ENCODE measurements at places on chromosomes 4 and X.

- DNase-seq: no peak
Measured at GRCh38 chr4:100188829-100189228, 1.4 kb downstream of the DDIT4L start.

GRCh38 chr4:13766761-13767540 is 139.4 kb upstream of the BOD1L1 start:
- DNase-seq: no peak

- DNase-seq: no peak
Measured at GRCh38 chr4:16136311-16136710, 52.5 kb upstream of the PROM1 start.

- no peak for DNase-seq
Measured at GRCh38 chr4:141389649-141390048, 169.0 kb downstream of the ZNF330 start.

DNA sequence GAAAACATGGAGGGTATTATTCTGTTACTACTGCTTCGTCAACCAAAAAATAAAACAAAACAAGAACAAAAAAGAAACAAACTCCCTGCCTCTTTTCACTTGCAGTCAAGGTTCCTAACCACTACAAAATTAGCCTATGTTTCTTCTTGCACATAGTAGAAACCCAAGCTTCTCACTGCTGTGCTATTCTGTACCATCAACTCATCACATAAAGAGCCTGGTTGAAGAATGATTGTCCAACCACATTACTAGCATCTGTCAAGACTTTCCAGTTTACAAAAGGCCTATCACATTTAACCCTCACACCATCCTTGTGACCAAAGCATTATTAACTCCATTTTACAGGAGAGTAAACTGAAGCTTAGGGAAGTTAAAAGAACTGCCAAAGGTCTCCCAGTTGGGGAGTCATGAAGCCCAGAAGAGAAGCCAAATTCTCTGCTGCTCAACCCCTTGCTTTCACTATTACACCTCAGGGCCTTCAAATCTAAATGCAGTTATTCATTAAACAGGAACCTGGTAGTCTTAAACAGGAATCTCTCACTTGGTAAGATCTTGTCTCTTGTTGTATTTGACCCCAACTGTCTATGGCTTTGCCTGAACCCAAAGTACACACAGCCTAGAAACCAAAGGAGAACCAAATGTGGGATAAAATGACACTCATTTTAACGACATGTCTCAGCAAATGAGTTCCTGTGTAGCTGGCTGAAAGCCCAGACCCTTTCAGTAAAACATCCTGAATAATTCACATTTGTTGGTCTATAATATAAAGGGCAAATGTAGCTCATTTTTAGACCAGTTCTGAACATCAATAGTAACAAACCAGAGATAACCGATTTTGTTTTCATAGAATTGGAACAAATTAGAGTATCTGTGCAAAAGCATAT is 8.6 kb downstream of the F9 start:
- DNase-seq: no peak

DNA sequence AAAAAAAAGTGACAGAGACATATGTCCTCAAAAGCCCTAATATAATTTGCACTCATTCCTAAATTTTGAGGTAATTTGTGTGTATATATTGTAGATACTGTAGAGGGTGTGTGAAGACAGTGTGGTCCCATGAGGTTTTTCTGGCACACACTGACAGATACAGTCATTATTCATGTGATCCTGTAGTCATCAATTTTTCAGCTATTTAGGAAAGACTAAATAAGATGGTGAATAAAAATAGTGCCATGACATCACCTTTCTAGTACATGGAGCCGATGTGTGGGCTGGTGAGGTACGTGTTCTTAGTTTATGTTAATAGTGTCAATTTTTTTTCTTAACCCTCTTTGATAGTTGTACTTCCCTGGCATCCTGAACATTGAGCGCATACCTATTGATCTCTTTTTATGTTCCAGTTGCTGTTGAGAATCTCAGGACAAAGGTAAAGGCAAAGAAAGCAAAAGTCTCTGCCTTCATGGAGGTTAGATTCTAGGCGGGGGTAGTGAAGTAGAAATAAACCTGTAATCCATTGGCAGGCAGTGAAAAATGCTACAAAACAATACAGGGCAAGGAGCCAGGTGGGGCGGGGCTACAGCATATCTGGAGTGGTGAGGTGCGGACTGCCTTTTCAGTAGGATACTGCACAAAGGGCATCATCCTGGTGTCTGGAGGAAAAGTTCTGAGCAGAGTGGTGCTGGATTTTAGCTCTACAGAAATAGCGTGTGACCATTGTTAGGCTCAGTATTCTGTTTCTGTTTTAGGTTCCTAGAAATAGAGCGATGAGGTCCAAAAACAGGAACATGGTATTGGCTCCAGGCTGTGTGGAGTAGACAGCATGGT is 93.8 kb downstream of the ARHGAP10 start:
- no peak for DNase-seq

GRCh38 chrX:120334151-120334550 is 22.9 kb upstream of the TMEM255A start:
- no peak for DNase-seq

DNA sequence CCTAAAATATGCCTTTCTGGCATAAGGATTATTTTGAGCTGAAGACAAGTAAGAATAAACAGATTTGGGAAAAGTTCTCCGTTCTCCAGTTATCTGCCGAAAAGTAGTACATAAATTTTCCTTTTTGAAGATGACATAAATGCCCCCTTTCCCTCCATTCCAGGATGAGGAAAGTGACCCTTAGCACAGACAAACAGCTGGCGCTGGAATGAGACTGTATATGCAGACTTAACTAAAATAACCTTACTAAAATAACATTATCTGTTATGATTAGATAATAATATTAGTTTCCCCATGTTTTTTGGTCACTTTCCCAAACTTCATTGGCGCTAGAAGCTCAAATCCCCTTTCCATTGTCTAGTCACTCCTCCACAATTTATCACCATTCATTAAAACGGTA is 21.5 kb downstream of the PDGFC start:
- DNase-seq: no peak

- DNase-seq: no peak
Measured at GRCh38 chrX:126164226-126164625, 1.9 kb downstream of the DCAF12L2 start.

- DNase-seq: no peak
Measured at GRCh38 chrX:106168107-106168506, at the start of gene PWWP3B. TSS of gene PWWP3B (plus strand) at chrX:106168305. CDS start at chrX:106205433, 37,128 bp downstream.

GRCh38 chr4:23584024-23584423 is 305.8 kb downstream of the PPARGC1A start:
- no peak for DNase-seq

- no peak for DNase-seq
Measured at GRCh38 chrX:29196501-29196900, 609.3 kb downstream of the IL1RAPL1 start.

DNA sequence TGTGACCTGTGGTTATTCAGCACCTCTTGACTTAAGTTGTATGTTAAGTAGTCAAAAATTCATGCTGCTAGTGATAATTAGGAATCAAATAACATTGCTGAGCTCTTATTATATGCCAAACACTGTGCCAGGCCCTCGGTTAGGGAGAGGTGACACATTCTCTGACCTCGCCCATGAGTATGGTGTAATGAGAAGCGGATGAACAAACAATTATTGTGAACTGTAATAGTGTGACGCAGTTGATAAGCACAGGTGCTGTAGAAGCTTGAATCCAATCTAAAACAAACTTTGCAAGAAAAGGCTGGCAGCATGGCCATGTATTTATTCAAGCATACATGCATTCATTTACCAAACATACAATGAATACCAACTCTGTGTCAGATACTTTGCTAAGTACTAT is 303.5 kb upstream of the HS3ST1 start:
- no peak for DNase-seq

- no peak for DNase-seq
Measured at GRCh38 chr4:3679851-3680311, 86.3 kb upstream of the ADRA2C start.

- DNase-seq: no peak
Measured at GRCh38 chr4:118036336-118036735, 2.0 kb downstream of the NDST3 start.

DNA sequence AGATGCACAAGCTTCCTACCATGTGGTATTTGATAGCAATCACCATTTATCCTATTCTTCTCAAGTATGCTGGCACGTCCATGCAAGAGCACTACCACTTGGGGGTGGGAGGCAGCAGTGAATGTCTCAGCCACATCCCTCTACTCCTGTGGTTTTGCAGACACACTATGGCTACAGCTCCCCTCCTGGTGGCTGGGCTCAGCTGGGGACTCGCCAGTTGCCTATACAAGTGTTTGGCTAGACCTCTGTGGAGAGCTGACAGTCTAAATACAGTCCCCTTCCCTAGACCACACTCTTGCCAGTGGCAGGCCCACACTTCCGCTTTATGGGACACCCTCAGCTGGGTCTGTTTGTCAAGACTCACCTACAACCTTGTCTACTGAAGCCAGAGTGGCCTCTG is 53.2 kb downstream of the ADGRA3 start:
- DNase-seq: no peak

DNA sequence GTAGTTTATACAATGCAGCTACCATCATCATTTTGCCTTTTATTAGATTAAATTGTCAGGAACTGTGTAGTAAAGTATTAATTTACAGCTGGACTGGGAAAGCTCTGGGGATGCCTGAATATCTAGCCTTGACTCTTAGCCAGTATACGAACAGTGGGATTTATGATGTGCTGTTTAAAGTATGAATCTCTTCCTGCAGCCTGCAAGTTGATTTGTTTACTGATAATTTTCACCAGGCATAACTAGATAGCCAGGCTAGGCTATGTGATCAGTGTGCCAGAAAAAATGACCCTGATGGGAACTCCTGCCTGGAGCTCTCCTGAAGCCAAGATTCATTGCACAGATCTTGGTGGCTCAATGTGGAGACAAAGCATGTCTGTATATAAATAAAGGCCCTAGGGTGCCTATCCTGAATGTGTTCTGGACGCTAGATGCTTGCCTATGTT is 119.2 kb downstream of the SCLT1 start:
- DNase-seq: no peak

DNA sequence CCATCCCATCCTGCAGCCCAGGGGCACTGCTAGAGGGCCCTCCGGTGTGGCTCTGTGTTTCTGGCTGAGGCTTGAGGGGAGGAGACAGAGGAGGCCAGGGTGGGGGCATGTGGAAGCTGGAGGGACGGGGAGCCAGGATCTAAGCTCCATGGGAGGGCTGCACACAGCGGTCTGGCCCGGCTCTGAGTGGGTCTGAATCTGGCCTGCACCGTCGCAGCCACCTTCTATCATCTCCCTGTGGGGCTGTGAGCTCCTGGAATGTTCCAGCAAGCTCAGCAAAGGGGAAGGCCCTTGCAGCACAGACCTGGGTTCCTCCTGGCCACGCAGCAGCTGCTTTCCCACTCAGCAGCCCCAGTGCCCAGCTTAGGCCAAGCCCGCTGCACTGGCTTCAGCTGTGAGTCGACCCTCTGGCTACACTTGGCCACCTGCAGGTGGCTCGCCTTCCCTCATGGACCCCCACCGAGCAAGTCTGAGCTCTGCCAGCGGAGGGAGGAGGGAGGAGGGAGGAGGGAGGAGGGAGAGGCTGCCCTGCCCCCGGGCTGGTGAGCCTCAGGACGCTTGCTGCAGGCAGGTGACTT is 5.3 kb downstream of the NKX1-1 start:
- DNase-seq: no peak

GRCh38 chr4:110075083-110075738 is 123.2 kb downstream of the ELOVL6 start:
- no peak for DNase-seq

DNA sequence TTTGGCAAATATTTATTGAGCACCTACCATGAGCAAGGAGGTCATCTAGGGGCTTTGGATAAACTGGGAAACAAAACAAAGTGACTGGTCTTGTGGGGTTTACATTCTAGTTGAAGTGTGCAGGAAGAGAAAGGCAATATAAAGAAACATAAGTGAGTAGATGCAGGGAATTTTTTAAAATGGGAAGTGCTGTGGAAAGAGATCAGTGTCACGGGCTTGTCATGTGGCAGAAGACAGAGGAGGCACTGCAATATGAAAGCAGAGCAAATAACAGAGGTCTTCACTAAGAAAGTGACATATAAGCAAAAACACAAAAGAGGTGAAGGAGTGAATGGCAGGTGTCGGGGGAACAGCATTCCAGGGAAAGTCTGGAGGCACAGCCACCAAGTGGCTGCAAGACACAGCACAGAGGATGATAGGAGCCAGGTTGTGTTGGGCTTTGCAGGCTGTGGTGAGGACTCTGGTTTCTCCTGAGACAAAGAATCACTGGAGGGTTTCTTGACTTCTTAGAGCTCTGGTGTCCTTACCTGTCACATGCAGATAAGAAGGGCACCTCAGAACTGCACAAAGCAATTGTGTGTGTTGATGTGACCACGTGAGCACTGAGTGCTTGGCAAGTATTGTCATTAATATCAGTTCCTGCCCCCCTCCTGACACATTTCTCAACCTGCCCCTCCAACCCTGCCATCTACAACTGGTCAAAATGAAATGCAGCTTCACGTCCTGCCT is 143.5 kb downstream of the TSPAN5 start:
- no peak for DNase-seq

DNA sequence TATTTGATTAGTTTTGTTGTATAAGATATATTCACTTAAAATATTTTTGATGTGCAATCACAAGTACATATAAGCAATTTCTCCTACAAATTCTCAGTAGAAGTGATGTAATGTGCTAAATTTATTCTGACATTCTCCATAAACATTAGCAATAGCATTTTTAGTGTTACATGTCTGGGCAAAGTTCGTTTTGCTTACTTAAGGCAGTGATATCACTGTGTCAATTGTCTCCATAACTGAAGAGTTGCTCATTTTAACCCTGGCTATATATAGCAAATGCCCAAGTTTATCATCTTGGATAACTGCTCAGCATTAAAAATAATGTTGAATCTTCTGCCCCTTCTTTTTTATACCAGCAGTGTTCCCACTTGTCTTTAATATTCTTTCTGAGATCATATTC is 340.0 kb upstream of the NDST4 start:
- no peak for DNase-seq
